Stimulated activated CD4-positive, alpha-beta T cell treated with anti-CD3 and anti-CD28 coated beads, Interleukin-1b, Interleukin-23, amount 100 ng/mL, for 1 hour (primary cell): ENCODE measurements at places on chromosomes 1 and 21.

DNA sequence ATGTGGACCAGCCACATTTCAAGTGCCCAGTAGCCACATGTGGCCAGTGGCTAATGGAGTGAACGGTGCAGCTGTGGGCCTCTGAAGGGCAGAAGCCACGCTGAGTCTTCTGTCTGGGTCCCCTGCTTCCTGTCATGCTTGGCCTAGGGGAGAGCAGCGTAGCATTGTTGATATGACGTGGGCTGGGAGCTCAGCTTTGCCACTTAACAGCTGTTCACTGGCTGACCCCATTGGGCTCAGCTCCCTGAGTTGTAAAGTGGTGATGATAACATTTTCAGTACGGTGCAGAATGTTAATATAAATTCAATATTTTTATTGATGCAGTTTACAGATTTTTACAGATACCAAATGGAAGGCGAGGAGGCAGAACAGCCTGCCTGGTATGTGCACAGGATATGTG lies 4.5 kb downstream of the PODN start:
- DNase-seq = no peak

GRCh38 chr1:202349206-202349928 lies 868 bp downstream of the PPP1R12B start:
- no peak for DNase-seq

DNA sequence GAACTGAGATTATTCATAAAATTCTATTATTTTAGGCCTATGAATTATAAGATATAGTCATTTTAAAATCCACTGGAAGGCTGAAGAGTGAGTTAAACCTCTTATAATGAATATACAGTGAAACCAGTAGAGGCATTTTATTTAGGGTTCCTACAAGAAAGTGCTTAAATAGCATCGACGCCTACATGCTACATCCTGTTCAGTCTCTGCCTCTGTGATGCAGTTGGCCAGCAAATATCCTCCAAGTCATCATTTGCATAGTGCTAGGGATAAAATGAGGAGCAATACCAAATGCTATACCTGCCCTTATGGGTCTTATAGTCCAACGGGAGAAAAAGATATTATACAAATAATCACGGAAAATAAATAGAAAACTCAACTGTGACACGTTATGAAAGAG lies 59.6 kb downstream of the EDEM3 start:
- DNase-seq = no peak

DNA sequence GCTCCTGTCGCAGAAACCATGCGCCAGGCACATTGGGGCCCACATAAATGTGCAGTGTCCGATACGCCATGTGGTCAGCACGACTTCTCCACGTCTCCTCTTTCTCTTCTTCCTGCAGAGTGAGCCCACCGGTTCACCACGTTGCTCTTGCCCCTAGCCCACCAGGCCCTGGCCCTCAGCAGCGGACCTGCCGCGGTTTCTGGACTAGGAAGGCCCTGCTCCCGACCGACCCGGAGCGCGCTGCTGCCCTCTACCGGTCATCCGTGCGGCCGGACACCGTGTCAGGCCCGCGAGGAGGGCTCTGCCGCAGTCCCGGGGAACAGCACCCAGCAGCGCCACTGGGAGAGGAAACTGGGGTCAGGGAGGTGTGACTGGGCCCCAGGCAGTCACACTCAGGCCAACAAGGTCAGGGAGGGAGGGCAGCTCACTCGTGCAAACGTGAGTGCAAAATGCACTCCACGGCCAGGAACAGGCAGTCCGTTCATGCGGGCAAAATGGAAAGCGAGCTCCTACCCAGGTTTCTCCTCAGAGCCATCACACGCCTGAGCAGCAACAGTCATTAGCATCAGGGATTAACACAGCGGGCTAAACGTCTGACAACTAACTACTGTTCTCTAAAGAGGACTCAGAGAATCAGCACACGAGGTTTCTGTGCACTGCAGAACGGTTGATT lies 13.7 kb downstream of the TLR5 start:
- DNase-seq = peak; percentile 53

DNA sequence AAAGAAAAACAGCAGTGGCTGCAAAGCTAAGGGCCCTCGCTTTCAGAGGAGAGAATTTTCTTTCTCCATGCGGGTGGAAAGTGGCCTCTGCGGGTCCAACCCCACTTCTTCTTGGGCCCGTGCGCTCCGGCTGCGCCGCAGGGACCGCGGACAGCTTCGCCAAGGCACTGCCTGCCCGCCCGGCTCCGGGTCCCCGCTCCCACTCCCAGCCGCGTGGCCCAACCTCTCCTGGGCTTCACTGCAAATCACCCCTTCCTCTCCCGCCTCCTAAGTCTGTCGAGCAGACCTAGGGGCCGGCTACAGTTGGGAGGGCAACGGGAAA lies 1.0 kb upstream of the RUNX3 start:
- no peak for DNase-seq

DNA sequence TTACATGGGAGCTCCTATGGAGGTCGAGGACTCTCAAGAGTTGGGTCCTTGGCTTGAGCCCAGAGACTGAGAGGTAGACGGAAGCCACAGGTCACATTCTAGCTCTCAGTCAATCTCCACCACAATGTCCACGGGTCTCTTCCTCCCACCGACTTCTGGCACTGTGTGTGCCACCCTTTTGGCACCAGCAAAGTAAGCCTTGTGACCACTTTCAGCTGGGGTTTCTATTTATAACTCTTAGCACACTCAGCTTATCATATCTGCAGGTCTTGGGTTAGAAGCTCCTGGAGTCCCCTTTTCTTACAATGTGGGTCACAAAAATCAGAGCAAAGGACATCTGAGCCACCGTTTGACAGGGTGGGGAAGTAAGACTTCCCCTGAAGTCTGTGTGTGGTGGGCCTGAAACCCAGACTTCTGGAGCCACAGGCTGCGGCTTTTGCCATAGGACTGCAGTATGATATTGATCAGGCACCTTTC lies 28.3 kb downstream of the NCMAP start:
- no peak for DNase-seq

DNA sequence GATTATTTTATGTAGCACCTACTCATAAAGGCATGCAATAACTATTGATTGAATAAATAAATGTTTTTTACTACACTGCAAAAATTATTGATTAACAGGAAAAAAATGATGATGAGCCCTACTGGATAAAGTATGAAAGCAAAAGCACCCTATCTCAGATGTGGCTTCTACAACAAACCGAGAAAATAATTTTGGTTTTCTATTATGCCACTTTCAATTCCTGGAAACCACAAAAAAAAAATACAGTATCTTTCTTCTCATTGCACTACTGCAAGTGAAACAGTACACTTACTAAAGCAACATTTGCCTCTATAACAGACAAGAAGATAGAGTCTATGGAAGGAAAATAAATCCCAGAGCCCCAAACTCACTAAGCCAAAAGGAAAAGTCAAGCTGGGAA lies 1882.4 kb downstream of the NCAM2 start:
- DNase-seq = no peak

DNA sequence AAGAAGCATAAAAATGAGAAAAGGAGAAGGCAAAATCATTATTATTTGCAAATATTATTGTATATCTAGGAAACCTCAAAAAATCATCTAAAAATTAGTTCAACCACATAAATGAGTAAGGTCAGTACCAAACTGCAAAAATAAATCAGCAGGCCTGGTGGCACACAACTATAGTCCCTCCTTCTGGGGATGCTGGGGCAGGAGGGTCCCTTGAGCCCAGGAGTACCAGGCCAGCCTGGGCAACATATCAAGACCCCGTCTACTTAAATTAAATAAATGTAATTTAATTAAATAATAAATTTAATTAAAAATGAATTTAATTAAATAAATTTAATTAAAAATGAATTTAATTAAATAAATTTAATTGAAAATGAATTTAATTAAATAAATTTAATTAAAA lies 40.3 kb upstream of the TRIM67 start:
- DNase-seq = no peak

DNA sequence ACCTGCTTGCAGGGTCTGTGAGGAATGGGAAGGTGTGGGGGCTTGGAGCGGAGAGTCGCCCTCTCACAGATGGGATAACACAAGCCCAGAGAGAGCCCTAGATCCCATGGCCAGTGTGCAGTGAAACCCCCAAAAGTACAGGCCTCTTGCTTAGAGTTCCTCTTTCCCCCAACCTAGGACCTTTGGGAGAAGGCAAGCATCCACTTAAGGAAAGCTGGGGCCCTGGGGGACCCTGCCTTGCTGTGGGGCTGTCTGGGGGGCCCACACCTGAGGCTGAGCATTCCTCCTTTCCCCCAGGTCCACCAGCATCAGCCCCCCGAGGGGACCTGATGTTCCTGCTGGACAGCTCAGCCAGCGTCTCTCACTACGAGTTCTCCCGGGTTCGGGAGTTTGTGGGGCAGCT lies 1.1 kb downstream of the VWA1 start:
- no peak for DNase-seq

DNA sequence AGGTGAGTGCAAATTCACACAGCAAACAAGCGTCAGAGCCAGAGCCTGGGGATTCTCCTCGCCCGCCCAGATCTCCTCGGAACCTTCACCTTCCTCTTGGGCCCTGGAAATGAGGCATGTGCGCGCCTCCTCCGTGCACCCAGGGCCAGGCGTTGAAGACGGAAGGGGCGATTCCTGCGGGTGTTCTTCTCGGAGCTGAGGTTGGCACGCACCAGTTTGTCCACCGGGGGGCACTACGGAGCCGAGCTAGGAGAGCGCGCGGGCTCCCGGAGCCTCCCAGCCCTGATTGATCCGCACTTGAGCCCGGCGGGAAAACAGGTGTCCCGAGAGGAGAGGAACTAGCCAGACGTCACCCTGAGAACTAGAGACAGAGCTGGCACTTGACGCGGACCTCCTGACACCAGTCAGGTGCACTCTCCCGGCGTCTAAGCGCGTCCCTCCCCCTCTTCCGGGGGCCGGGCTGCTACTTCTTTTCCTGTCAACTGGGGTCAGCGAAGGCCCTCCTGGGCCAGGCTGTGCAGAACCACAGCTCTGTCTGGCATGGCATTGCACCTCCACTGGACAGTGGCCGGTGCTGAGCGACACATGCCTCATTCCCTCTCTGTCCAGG lies 18.3 kb upstream of the SERINC2 start:
- peak; percentile 33 for DNase-seq

- no peak for DNase-seq
Observed at GRCh38 chr1:17207046-17207445, 2.1 kb downstream of the PADI1 start.

- no peak for DNase-seq
Observed at GRCh38 chr1:50066806-50067205, 41.9 kb upstream of the ELAVL4 start.
